Stimulated activated naive B cell treated with anti-CD40 and anti-IgM and Interleukin-4, amounts not matched to agents 10 μg/mL and 1 μg/mL and 100 μg/mL, for 72 hours (primary cell): ENCODE measurements at places on chromosomes 7 and 10.
A peak's percentile ranks its signal among the peaks of the same experiment; 100 is the strongest.

GRCh38 chr10:125489731-125490130 is 193.2 kb downstream of the TEX36 start:
- no peak overlapping the region for H3K4me3 ChIP-seq
- no peaks in the 10 kb centered on the region for H3K4me1 ChIP-seq
- no peak for DNase-seq
- peaks cover 6% of the 10 kb centered on the region for H3K27me3 ChIP-seq
- no peaks in the 10 kb centered on the region for H3K36me3 ChIP-seq

DNA sequence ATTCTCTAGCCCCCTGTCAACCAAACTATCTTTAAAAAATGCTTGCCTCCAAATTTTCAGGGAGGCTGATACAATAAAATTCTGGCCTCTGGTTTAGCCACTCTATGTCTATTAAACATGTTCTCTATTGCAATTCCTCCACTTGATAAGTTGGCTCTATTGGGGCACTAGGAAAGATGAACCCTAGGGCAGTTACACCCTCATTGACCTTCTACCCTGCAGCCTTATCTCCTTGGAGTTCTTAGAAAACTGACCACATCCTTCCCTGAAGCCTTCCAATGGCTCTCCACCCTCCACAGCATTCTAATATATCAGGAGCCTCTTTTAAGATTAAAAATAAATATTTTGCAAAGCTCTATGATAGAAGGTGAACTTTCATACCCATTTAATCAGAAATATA is 30.6 kb downstream of the SVOPL start:
- no peaks in the 10 kb centered on the region for H3K4me1 ChIP-seq
- H3K36me3 ChIP-seq = no peaks in the 10 kb centered on the region
- H3K4me3 ChIP-seq = no peak overlapping the region

DNA sequence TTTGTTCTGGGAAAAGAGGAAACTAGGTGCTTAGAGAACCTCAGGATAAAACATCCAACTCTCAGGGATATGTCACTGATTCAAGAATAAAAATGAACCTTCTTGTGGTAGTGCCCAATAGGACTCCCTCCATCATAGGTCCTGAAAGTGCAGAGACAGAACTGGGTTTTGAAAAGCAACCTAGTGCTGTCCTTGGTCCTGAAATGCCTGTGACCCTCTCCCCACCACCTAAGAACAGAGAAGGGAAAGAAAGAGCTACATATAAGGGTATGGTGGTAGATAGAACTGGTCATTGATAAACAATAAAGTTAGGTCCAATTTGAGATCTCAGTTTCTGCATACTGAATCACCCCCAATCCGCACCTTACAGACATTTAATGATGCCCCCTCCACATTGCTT is 953.3 kb downstream of the XPNPEP1 start:
- H3K4me3 ChIP-seq = no peak overlapping the region
- H3K27me3 ChIP-seq = no peaks in the 10 kb centered on the region
- H3K27ac ChIP-seq = no peak overlapping the region
- H3K4me1 ChIP-seq = no peaks in the 10 kb centered on the region

GRCh38 chr10:75922435-75922834 is 491.0 kb downstream of the LRMDA start:
- H3K4me3 ChIP-seq = no peak overlapping the region
- no peaks in the 10 kb centered on the region for H3K4me1 ChIP-seq
- H3K27ac ChIP-seq = no peak overlapping the region

DNA sequence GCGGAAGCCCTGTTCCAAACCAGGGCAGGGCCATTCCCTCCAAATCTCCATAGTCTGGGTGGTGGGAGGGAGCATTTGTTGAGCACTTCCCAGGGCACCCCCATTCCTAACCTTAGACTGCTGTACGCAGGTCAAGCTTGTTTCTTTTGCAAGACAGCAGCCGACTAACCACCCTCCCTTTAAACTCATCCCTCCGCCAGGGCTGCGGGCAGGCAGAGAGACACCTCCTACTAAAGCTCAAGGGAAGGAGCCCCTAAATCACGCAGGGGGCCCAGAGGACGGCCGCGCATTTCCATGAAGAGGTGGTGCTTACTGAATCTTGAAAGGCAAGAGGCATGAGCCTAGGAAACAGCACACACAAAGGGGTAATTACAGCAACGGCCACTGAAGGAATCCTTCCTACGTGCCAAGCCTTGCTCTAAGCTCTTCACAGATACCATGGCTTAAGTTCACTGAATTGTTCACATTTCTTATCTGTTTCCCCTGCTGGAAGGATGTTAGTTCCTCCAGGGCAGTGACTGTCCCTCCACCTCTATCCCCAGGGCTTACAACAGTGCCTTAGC is 90.0 kb downstream of the PROSER2 start:
- H3K4me3 ChIP-seq = no peak overlapping the region
- H3K27me3 ChIP-seq = no peaks in the 10 kb centered on the region
- H3K27ac ChIP-seq = peak overlapping the region; percentile 37
- no peaks in the 10 kb centered on the region for H3K36me3 ChIP-seq

GRCh38 chr7:157089100-157089610 is 49.6 kb upstream of the UBE3C start:
- no peak for DNase-seq
- no peaks in the 10 kb centered on the region for H3K4me1 ChIP-seq
- H3K36me3 ChIP-seq = peaks cover 5% of the 10 kb centered on the region
- H3K4me3 ChIP-seq = no peak overlapping the region

DNA sequence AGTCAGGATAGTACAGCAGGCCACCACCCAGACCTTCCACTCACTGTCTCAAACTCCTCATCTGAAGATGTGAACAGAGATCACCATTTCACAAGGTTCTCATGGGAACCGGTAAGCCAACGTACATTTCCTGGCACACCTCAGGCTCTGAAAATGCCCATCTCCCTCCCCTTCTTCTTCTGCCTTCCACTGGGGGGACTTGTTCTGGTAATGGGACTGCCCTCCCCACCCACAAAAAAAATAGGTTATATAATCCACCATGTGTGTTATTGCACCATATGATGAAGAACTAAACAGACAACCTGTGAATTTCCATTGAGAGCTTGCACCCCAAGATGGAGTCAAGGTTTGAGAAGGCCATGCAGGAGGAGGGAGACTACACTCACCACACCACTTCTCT is 42.1 kb upstream of the IKZF1 start:
- peak overlapping the region; percentile 33 for H3K4me3 ChIP-seq
- no peak for DNase-seq
- H3K27me3 ChIP-seq = no peaks in the 10 kb centered on the region

DNA sequence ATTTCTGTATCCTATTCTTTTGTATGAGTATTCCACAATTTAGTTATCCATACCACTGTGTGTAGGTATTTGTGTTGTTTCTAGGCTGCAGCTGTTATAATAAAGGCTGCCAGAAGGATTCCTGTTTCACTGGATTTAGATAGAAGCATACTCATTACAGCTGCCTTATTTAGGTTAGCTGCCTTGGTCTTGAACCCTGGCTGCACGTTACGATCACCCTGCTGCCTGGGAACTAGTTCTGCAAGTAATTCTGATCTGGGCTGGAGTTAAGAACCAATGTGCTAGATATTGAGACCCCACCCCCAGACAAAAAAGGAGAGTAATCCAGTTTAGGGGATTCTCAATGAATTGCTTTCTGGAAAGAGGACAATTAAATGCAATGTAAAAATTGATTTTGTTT is 43.1 kb downstream of the CCDC71L start:
- no peak for DNase-seq
- H3K4me3 ChIP-seq = no peak overlapping the region
- H3K4me1 ChIP-seq = no peaks in the 10 kb centered on the region
- H3K27me3 ChIP-seq = peaks cover 5% of the 10 kb centered on the region

DNA sequence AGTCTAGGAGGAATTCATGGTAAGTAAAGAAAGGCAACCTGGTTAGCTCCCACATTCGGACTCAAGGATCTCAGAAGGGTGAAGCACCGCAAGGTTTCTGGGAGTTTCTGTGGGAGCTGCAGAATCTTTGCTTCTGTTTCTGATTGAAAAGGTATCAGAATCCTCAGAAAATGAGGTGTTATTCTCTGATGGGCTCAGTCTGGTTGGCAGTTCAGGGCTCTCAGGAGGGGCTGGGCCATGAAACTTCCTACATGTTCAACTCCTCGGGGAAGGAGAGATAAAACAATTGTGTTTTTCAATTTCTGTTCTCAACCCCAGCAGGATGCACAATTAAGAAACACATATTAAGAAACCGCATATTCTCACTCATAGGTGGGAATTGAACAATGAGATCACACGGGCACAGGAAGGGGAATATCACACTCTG is 9.1 kb downstream of the OR2A7 start:
- H3K4me3 ChIP-seq = no peak overlapping the region
- H3K4me1 ChIP-seq = no peaks in the 10 kb centered on the region
- H3K27me3 ChIP-seq = no peaks in the 10 kb centered on the region

DNA sequence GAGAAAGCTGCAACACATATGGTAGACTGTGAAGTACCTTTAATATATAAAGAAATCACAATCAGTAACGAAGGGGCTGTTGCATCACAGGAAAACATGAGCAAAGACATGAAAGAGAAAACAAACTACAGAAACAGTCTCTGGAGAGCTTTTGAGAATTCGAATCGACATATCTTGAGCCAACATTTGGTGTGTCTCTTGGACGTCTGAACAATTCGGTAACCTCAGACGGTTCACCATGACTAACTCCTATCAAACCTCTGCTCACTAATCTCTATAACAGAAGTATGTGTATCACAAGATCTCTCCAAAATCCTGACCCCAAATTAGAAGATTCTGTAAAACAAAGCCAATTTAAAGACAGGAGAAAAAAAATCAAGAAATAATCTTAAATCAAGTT is 262.0 kb upstream of the YAE1 start:
- no peak overlapping the region for H3K27ac ChIP-seq
- no peak overlapping the region for H3K4me3 ChIP-seq
- peaks cover 27% of the 10 kb centered on the region for H3K27me3 ChIP-seq
- no peaks in the 10 kb centered on the region for H3K36me3 ChIP-seq

GRCh38 chr7:112336936-112337576 is 113.2 kb upstream of the IFRD1 start:
- no peaks in the 10 kb centered on the region for H3K4me1 ChIP-seq
- H3K4me3 ChIP-seq = no peak overlapping the region
- no peak overlapping the region for H3K27ac ChIP-seq
- H3K36me3 ChIP-seq = peaks cover 23% of the 10 kb centered on the region
- H3K27me3 ChIP-seq = no peaks in the 10 kb centered on the region

DNA sequence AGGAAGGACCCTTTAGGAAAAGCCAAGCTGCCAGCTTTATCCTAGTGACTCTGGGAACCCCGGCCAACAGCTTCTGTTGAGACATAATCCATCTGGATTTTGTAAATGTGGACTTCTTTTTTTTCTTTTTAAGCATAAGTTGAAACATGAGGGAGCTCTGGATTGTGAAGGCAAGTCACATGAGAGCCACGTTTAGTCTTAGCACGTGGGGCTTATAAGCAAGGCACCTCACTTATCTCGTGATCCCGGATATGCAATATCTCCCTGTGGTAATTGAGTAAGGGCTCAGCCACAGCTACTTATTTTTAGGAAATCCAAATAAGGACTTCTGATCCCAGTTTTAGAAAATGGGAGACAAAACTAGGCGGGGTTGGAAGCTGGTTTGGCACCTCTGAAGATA is 111.2 kb upstream of the PTN start:
- H3K4me3 ChIP-seq = no peak overlapping the region
- peaks cover 3% of the 10 kb centered on the region for H3K27me3 ChIP-seq
- H3K4me1 ChIP-seq = peaks cover 3% of the 10 kb centered on the region
- H3K36me3 ChIP-seq = no peaks in the 10 kb centered on the region
- no peak for DNase-seq
- no peak overlapping the region for H3K27ac ChIP-seq

GRCh38 chr7:113763226-113763625 is 155.6 kb downstream of the PPP1R3A start:
- no peaks in the 10 kb centered on the region for H3K27me3 ChIP-seq
- H3K4me1 ChIP-seq = no peaks in the 10 kb centered on the region
- H3K27ac ChIP-seq = no peak overlapping the region
- no peak for DNase-seq

- H3K27ac ChIP-seq = no peak overlapping the region
- peaks cover 26% of the 10 kb centered on the region for H3K36me3 ChIP-seq
- DNase-seq = no peak
- H3K27me3 ChIP-seq = no peaks in the 10 kb centered on the region
- no peaks in the 10 kb centered on the region for H3K4me1 ChIP-seq
Observed at GRCh38 chr10:119933179-119933578, 40.6 kb downstream of the SEC23IP start.

DNA sequence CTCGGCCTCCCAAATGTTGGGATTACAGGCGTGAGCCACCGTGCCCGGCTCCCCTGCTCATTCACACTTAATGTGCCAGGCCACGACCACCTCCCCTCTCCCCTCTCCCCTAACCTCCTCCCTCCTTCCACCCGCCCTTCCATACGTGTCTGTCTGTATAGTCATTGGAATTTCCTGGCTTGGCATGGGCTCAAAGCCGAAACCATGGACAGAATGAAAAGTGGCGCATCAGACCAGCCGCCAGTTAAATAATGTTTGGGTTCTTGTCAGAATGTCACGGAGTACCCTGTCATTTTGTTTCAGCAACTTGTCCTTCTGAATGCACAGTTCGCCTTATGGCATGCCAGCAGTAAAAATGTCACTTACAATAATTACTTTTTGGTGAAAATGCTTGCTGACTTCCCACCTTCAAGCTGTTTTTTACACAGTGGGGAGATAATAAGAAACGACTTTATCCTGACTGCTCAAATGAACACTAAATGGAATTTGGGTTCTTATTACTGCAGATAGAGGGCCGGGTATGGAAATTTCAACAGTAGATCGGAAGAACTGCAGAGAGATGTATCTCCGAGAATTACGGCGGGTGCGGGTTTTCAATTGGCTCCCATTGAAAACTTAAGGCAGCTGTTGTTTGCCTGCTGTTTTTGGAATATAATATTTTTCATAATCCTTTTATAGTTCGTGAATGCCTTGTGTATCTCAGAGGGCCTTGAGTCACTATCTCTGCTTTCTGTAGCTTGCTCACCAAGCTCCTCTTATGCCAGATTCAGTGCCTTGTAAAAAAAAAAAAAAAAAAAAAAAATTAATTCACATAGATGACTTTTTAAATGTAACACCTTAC is 65.5 kb upstream of the SH2B2 start:
- no peak for DNase-seq
- H3K27me3 ChIP-seq = no peaks in the 10 kb centered on the region
- H3K4me1 ChIP-seq = no peaks in the 10 kb centered on the region
- no peak overlapping the region for H3K27ac ChIP-seq

DNA sequence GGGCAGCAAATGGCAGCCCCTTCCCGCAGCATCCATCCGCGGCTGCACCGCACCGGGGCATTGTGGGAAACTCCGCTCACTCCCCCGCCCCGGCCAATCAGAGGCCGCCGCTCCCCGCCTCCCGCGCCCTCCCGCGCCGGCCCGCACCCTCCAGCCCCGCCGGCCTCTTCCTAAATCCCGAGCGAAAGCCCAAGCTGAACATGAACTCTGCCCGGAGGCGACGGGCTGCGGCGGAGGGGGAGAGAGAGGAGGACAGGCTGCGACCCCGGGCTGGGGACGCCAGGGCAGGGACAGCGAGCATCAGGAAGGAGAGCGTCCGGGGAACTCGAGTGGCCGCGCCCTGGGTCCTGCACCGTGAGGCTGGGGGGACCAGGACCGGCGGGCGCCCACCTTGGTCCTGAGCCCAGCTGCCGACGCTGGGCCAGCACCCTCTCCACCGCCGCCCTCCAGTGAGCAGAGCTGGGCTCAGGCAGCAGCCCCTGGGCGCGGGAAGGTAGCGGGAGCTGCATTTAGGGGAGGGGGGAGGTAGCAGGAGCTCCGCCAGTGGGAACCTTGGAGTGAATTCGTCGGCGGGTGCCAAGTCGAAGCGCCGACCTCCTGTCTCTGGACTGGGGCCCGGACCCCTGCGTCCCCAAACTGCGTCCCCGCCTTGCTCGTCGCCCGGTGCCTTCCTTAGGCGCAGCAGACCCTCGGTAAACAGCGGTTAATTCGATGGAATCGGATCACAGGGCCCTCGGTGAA is at the start of gene DGKI:
Gene DGKI (minus strand): TSS at position 148 of the 741 bp plus-strand sequence.
- peak within 1 kb of the TSS; percentile 72 for H3K4me3 ChIP-seq
- H3K27ac ChIP-seq = peak within 1 kb of the TSS; percentile 59
- H3K4me1 ChIP-seq = peaks cover 5% of the 10 kb centered on the region
- DNase-seq = no peak
- peaks cover 67% of the 10 kb centered on the region for H3K27me3 ChIP-seq
